ENCODE measurements at places on chromosomes 2 and 18.

DNA sequence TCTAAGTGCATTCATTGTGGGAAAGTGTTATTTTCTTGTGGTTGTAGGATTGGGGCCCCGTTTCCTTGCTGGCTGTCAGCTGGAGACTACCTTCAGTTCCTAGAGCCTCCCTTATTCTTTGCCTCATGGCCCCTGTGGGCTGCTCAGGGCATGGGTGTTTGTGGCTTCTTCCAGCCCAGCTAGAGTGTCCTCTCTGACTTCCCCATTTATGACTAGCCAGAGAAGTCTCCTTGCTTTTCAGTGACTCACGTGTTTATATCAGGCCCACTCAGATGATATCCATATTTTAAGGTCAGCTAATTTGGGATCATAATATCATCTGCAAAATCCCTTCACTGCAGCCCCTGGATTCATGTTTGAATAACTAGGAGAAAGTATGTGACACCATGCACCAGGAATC lies 62.8 kb downstream of the DTNA start:
- DNase-seq: no peak

GRCh38 chr2:43452318-43452731 lies 143.5 kb downstream of the THADA start:
- no peak for DNase-seq

DNA sequence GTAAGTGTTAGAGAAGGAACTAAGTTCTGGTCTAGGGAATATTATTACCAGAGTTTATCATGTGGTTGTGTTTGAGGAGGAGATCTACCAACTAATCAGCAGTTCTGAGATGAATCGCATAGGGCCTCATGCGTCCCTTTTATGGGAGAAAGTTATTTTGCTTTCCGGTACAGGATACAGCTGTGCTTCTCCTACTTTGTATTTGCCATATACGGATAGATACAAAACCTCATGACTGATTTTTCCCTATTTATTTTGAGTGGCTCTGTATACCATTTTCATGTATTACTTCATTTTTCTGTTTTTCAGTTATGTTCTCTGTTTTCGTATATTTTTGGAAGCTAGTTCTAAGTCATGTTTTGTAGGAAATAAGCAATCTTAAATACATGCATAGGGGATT lies 66.8 kb downstream of the ACSL3 start:
- DNase-seq: no peak

- no peak for DNase-seq
These were observed 57.2 kb downstream of the RTP5 start for GRCh38 chr2:241926541-241927311.

DNA sequence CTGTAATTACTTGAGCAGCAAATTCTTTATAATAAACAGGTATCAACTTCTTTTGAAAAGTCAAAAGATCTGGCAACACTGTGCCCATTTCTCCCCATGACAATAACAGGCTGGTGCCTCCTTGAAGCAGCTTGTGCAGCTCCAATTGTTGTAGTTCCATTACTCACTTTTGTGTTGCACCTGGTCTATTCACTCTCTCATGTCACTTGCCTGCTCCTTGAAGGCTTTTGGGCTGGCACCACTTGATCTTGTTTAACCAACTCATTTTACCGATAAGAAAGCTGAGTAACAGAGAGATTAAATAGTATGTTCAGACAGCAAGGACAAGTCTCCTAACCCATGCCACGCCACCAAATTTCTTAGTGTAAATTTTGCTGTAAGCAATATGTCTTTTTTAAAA lies 314.5 kb downstream of the OSR1 start:
- DNase-seq: no peak

DNA sequence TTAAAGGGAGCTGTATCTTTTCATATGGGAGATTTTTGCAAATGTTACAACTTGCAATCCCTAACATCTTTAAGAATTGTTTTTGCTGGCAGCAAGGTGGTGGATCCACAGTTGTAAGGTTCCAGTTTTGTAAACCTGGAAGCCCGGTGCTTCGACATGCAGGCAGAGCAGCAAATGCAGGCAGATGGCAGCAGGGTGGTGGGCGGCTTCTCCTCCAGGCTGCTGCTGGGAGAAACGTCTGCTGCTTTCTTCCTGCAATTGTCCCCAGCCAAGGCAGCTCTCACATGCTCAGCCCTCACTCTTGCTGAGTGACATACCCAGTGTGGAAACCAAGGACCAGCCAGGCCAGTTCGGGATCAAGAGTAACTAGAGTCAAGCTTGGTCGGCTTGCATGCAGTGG lies 166.0 kb downstream of the SEPTIN10 start:
- no peak for DNase-seq

GRCh38 chr2:88022669-88022921 lies 6.2 kb upstream of the RNU2-63P start:
- no peak for DNase-seq

DNA sequence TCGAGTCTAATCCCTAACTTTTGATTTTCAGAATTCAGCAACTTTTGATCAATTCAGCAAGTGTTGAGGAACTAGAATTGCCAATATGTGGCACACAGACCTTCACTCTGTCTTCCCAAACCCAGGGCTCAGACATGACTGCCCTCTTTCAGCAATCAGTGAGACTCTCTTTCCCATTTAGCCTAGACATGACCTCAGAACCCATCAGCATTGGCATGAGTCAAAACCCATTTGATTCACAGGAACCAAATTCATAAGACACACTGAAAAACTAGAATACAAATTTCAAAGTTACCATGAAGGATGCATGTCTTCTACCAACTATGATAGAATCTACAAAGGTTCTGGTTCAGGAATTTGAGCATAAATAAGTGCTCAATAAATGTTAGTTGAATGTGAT lies 113.6 kb upstream of the MAP3K20 start:
- DNase-seq: no peak

GRCh38 chr18:44033144-44033701 lies 647.5 kb upstream of the SETBP1 start:
- no peak for DNase-seq

DNA sequence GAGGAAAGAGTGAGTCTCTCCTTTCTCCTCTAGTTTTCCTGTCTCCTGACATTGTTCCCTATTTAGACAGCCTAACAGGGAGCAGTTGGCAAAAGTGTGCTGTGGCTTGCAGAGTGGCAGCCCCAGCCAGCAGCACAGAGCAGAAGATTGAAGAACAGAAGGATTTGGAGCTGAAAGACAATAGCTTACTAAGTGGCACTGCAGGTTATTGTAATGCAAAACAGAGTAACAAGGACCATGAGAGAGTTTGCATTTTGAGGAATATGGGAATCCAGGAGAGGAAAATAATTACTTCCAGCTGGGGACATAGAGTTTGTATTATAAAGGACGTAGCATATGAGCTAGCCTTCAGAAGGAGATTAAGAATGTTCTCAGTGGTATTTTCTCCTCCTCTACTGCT lies 342.4 kb downstream of the AKAIN1 start:
- no peak for DNase-seq

DNA sequence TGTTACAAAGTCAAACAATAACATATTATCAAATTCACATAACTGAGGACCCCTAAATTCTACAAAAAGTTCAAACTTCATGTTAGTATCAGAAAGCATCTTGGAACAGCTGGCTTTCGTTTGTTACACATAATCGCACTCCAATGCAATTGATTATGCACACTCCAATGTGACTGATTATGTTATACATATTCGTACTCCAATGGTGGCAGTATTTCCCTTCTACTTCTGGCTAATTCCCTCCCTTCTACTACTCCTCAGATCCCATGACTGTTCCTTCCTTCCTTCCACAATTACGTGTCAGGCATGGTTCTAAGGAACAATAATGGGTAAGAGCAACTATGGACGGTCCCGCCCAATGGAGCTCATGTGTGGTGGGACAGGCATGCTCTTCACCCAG lies 137.1 kb upstream of the CCDC150 start:
- no peak for DNase-seq

- DNase-seq: peak; percentile 17
These were observed 484 bp downstream of the ABCB6 start for GRCh38 chr2:219218217-219218731.

- peak; percentile 29 for DNase-seq
These were observed 17.4 kb downstream of the CIDEA start for GRCh38 chr18:12271376-12272235.

DNA sequence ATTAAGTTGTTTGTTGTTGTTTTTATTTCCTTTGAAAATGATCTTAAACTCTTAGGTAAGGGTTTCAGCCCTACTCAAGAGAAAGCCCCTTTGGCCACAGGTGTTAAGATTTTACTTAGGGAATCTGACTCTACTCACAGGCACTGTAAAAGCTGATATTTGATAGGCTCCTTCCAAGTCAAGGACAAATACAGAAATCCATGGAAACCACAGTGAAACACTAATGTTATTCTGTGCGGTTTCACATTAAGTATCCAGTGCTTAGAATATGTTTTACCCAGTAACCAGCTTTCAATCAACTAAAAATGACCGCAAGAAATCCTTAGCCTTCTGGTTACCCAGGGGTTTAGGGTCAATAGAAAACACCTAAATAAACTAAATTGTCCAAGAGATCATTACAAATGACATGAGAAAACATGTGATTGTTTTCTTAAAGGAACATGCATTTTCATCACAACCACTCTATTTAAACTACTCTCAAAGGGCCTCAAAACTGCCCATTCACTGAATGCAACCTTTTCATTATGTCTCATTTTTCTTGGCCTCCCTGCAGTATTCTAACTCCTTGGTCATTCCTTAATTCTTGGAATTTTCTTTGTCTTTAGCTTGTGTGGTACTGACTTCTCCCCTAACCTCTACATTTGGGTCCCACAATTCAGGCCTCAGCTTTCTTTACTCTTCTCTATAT lies 56.0 kb downstream of the CDH2 start:
- DNase-seq: no peak

DNA sequence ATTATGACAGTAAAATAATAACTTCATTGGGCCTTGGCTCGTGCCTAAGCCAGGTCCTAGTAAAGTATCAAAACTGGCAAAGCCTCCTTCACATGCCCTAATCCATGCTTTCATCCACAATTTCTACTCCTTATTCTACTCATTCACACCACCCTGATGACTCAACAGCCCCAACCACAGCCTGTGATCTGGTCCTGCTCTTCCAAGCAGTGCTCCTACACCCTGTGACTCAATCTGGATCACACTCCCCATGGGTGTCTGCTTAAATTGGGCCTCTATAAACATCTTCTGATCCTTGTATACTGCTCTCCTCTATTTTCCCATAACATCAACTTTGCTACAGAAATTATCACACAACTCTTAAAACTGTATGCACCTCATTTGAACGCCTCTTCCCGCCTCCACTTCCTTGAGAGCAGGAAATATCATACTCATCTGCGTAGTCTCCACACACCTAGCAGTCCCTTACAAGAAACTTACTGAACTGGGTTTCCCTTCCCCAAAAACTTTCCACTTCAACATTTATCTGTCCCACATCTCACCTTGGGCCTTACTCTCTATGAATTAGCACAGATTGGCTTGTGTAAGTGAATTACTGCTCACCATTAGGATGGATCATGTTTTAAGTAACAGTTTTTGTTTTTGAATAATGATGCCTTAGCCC lies 15.9 kb downstream of the GTF3C3 start:
- no peak for DNase-seq

GRCh38 chr2:12045864-12046291 lies 299.4 kb downstream of the LPIN1 start:
- no peak for DNase-seq

DNA sequence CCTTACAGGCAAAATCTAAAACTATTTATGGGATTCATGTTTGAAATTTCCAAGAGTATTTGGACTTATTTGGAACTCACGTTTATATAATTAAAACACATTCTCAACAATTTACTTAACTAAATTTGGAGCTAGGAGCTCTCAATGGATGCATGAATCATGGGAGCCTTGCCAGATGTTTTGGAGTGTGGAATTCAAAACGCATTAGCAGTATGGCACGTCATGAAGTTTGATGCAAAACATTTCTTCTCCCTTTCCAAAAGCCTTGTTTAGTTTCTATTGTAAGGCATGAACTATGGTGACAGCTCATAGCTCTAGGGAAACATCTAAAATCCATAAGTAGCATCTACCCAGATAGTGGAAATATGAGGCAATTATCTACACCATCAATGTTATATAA lies 701.6 kb downstream of the SATB2 start:
- no peak for DNase-seq

DNA sequence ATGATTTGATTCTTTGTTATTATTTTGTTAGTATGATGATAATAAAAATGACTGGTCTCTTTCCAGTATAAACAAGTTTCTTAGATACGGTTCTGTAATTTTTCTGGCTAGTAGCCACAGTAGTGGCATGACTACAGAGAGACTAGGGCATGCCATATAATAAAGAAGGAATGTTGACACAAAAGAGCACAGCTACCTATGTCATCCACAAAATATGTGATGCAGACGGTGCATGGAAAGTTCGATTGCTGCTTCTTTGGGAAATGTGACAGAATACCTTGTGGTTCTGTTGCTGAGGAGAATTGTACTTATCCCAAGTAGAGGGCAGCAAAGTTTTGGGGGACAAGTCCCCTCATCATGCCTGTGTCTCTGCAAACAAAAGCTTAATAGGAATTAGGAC lies 26.1 kb upstream of the SETBP1 start:
- no peak for DNase-seq

DNA sequence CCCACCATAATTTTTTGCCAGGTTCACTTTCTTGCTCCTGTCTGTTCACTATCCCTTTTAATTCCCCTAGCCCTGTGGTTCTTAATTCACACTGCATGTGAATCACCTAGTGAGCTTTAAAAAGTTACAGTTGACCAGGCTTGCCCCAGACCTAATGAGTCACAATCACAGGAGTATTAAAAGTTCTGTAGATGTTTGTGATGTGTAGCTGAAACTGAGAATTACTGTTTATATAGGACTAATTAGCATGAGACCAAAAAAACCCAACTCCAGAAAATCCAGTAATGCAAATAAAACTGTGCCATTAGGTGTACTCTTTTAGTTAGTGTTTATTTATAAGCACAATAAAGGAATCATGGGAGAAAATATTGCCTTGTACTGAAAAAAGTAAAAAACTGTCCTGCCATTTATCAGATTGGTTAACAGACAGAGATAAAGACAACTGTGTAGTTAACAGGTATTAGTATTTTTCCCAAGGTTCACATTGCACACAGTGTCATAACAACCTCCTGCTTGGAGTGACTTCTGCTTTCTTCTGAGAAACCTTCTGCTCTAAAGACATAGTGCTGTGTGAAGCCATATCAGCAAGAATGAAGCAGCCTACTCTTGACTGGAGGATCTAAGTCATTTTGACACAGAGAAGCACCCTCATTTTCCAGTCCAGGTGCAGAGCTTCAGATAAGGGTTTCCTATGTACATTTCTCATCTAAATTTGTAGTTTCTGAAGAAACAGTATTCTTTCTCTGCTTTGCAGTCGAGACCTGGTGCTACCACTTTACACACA lies 39.0 kb downstream of the VAPA start:
- DNase-seq: no peak

DNA sequence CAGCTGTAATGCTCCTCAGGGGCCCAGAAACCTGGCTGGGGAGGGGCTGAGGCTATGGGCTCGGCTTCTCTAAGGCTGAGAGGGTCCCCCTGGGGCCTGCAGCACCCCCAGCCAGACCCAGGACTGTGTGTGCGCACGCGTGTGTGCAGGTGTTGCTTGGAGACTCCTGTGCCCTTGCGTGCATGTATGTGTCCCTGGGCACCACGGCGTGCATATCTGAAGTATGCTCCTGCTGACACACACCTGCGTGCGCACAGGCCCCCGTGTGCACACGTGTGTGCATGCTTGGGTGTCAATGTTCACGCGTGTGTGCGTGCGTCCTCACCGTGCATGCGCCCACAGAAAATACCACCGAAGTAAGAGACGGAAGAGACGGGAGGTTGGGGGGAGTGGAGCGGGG lies 14.9 kb upstream of the ECEL1 start:
- DNase-seq: peak; percentile 31

- no peak for DNase-seq
These were observed 18.8 kb downstream of the ATG4B start for GRCh38 chr2:241656190-241656741.

- no peak for DNase-seq
These were observed 3.7 kb upstream of the ADI1 start for GRCh38 chr2:3522961-3523421.

GRCh38 chr2:99662761-99663341 lies 173.0 kb upstream of the REV1 start:
- DNase-seq: no peak
